Stimulated activated CD4-positive, alpha-beta T cell treated with anti-CD3 and anti-CD28 coated beads, Interleukin-1b, Interleukin-23, amount 100 ng/mL, for 48 hours (primary cell): ENCODE measurements at places on chromosomes 1 and 21.

DNA sequence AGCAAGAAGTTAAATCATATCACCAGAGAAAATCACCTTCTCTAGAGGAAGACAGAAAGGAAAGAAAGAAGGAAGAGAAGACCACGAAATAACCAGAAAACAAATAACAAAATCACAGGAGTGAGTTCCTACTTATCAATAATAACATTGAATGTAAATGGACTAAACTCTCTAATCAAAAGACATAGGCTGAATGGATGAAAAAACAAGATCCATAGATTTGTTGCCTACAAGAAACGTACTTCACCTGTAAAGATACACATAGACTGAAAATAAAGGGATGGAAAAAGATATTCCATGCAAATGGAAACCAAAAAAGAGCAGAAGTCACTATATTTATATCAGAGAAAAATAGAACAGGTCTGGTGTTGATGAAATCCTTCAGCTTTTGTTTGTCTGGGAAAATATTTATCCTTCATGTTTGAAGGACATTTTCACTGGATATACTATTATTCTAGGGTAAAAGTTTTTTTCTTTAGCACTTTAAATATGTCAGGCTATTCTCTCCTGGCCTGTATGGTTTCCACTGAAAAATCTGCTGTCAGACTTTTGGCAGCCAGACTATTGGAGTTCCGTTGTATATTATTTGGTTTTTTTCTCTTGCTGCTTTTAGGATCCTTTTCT, 202.5 kb upstream of the DUSP10 start:
- no peak for DNase-seq

DNA sequence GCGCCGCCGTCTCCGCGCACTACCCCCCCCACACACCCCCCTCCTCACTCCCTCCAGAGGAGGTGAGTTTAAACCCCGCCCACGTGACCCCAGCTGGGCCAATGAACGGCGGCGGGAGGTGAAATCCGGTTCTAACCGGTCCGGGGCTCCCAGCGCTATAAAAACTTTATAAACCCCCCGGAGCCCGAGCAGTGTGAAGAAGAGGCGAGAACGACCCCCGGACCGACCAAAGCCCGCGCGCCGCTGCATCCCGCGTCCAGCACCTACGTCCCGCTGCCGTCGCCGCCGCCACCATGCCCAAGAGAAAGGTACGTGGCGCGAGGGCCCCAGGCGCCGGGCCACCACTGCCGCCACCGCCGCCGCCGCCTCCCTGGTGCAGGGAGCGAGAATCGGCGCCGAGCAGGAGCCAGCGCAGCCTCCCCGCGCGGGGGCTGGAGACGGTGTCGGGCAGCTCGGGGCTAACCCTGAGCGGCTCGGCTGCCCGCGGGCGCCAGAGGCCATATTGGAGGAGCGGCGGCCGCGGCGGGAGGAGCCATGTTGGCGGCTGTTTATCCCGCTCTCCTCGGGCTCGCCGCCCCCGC, at the start of gene HMGN2:
HMGN2 (plus strand) TSS at position 121 of the 581 bp plus-strand sequence; CDS start at position 294, 173 bp downstream.
- DNase-seq, result peak; percentile 91

DNA sequence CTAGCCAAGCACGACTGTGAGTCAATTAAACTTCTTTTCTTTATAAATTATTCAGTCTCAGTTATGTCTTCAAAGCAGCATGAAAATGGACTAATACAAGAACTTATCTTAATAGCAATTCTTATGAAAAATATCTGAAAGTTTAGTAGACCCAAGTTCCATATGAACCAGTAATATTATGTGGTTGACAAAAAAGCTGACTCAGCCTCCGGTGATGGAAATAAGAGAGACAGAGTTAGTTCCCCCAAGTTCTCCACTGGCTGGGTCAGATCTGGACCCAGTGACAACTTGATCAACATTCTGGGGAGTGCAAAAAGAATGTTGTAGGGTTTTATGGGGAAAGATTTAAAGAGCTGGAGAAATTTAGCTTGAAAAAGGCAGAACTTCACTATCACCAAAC, 72.5 kb upstream of the DNAH14 start:
- no peak for DNase-seq

- no peak for DNase-seq
Measured at GRCh38 chr1:22120469-22120790, 22.5 kb downstream of the WNT4 start.

- DNase-seq, result no peak
Measured at GRCh38 chr21:41713495-41714281, 53.2 kb downstream of the RIPK4 start.

GRCh38 chr1:200971428-200971903, 52.0 kb downstream of the KIF21B start:
- no peak for DNase-seq

- DNase-seq, result no peak
Measured at GRCh38 chr1:54324251-54325140, 81.7 kb downstream of the SSBP3 start.

DNA sequence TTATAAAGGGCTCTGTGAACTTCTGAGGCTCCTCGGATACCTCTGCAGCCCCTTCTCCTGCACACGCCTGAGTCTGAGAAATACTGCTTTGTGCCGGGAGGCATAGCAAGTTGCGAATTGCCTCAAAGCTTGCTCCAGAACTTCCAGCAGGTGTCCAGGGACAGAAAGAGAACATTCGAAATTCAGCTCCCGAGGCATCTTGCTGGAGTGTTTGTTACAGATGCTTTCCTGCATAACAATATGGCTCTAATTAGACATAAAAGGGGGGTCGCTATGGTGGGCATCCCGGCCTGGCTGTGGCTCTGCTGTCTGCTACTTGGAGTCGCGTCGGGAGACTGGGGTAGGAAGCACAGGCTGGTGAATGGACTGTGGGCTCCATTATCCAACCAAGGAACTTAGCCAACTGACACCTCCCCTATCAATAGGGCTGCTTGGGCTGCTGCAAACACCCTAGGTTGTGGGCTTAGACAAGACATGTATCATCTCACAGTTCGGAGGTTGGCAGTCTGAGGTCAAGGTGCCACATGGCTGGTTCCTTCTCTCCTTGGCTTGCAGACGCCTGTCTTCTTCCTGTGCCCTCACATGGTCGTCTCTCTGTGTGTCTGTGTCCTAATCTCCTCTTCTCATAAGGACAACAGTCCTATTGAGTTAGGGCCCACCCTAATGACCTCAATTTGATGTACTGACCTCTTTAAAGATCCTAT, 607.0 kb downstream of the NPHP4 start:
- no peak for DNase-seq

- DNase-seq, result peak; percentile 21
Measured at GRCh38 chr1:15090373-15090772, 63.2 kb upstream of the TMEM51 start.

DNA sequence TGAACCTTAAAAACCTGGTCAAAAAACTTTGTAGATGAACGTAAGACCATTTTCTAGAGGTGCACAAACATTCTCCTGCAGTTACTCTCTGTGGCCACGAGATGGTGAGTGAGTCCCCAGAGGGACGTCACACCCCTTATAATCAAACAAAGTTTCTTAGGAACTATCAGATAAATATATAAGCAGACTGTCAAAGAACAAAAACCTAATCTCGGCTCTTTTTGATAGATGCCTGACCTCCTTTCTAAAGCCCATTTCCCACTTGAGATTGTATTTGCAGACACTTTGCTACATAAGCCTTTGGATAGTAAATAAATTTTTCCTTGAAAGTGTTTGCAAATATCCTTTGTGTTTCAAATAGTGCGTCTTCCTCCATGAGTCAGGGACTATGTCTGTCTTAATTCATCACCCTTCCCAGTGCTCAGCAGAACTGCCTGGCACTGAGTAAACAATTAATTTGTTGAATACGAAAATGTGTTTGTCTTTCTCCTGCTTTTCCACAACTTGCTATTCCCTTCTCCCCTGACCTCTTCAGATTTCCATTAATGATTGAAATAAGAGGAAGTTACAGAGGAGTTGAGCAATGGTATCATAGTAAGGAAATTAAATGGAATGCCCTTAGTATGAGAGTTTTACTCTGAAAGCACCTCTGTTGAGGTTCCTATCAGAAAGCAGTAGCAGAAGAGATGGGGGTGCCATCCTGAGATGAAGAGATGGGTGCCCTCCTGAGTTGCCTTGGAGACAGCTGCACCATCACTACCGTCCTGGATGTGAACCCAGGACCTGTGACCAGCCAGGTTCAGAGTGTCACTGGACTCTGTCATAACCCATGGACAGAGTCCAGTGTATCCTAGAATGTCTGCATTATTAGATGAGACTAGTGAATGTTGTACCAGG, 57.8 kb upstream of the RAVER2 start:
- DNase-seq, result peak; percentile 17

GRCh38 chr21:39321424-39321823, 8.0 kb upstream of the BRWD1 start:
- DNase-seq, result no peak

- no peak for DNase-seq
Measured at GRCh38 chr1:182111496-182111895, 50.0 kb upstream of the ZNF648 start.

DNA sequence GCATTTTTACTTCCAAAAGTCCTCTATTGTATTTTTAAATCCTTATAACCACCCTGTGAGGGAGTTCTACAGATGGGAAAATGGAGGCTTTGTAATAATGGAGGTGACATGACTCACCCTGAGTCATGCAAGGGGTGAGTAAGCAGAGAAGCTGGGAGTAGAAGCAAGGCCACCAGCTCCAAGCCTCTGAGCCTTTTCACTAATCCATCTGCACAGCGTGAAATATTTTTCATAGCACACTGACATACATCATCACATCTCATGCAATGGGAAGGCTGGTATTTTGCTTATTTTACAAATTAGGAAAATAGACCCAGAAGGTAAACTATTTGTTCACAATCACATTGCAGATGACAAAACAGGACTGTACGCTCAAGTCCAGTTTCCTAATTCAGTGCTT, 96.9 kb downstream of the KCNH1 start:
- peak; percentile 13 for DNase-seq

GRCh38 chr1:8643542-8644536, 173.6 kb downstream of the RERE start:
- no peak for DNase-seq

- no peak for DNase-seq
Measured at GRCh38 chr1:100528871-100529270, 9.1 kb upstream of the GPR88 start.
